ENCODE measurements at places on chromosomes 3 and 15. TPM values are rescaled to one million over a fixed set of nuclear protein-coding genes. Genes with fewer than 3 reads are reported as not detected.

Gene WNT7A
- total RNA-seq: 0.99 TPM

Gene RARB
- 117 TPM for total RNA-seq

Gene CPNE9
- not detected for total RNA-seq

DNA sequence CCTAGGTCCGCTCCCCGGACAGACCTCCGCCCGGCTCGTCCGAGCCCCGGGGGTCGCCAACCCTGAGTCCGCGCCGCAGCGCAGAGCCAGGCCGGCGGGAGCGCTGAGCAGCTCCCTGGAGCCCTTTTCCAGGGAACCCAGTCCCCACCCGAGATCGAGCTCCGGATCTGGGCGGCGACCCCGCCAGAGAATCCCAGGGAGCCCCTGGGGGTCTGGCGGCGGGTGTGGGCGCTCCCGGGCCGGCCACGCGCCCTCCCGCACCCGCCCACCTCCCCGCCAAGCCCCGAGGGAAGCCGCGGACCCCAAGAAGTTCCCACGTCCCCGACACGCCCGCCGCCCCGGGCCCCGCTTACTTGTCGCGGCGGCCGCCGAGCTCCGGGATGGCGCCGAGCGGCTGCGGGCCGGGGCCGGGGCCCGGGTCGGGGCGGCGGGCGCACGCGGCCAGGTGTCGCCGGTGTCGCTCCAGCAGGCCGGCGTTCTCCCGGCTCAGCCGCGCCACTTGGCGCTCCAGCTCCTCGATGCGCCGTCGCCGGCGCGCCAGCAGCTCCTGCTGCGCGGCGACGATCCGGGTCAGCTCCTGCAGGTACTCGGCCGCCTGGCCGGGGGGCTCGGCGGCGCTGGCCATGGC lies 137.7 kb downstream of the NUP210 start:
- H3K27ac ChIP-seq: no peak overlapping the region
- peaks cover 88% of the 10 kb centered on the region for H3K27me3 ChIP-seq
- peaks cover 9% of the 10 kb centered on the region for H3K36me3 ChIP-seq
- DNase-seq: no peak
- H3K4me3 ChIP-seq: no peak overlapping the region

DNA sequence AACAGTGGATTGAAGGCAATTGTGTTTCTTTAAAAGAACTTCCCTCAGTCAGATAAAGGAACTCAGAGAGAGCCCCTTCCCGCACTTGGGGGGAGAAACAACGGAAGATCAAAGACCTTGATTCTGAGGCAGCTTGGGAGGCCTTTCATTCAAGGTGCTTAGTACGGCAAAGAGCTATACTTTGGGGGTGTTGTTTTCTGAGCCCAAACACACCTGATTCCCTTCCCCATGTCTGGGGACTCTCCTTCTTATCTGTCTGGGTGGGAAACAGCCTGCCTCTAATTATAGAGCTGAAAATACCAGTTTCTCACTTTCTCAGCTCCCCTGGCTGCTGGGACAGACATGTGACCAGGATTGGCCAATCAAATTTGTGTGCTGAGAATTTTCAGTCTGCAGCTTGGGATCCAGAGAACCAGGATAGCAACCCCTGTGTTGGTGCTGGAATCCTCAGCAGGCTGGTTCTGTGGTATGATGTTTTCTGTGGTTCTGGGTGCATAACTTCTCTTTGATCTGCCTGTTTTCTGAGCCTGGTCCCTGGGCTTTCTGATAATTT lies 19.4 kb upstream of the IQCF6 start:
- DNase-seq: no peak
- H3K4me3 ChIP-seq: peak overlapping the region; percentile 26
- no peak overlapping the region for H3K27ac ChIP-seq
- H3K27me3 ChIP-seq: peaks cover 13% of the 10 kb centered on the region

- DNase-seq: no peak
- H3K27ac ChIP-seq: no peak overlapping the region
- no peaks in the 10 kb centered on the region for H3K4me1 ChIP-seq
- no peak overlapping the region for H3K4me3 ChIP-seq
- H3K27me3 ChIP-seq: no peaks in the 10 kb centered on the region
Measured at GRCh38 chr3:137335478-137335877, 377.7 kb downstream of the IL20RB start.

DNA sequence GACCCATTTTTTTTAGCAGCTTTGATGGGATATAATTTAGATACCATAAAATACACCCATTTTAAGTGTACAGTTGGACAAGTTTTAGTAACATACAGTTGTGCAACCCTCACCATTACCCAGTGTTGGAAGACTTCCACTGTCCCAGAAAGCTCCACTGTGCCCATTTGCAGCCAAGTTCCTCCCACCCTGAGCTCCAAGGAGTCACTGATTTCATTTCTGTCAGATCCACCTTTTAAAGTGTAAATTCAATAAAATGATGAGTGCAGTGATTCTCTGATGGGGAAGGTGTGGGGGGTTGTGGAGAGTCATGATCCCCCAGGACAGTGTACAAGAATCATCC lies 93.2 kb upstream of the IGF1R start:
- no peak overlapping the region for H3K27ac ChIP-seq
- no peaks in the 10 kb centered on the region for H3K36me3 ChIP-seq
- no peaks in the 10 kb centered on the region for H3K4me1 ChIP-seq
- peaks cover 31% of the 10 kb centered on the region for H3K27me3 ChIP-seq

DNA sequence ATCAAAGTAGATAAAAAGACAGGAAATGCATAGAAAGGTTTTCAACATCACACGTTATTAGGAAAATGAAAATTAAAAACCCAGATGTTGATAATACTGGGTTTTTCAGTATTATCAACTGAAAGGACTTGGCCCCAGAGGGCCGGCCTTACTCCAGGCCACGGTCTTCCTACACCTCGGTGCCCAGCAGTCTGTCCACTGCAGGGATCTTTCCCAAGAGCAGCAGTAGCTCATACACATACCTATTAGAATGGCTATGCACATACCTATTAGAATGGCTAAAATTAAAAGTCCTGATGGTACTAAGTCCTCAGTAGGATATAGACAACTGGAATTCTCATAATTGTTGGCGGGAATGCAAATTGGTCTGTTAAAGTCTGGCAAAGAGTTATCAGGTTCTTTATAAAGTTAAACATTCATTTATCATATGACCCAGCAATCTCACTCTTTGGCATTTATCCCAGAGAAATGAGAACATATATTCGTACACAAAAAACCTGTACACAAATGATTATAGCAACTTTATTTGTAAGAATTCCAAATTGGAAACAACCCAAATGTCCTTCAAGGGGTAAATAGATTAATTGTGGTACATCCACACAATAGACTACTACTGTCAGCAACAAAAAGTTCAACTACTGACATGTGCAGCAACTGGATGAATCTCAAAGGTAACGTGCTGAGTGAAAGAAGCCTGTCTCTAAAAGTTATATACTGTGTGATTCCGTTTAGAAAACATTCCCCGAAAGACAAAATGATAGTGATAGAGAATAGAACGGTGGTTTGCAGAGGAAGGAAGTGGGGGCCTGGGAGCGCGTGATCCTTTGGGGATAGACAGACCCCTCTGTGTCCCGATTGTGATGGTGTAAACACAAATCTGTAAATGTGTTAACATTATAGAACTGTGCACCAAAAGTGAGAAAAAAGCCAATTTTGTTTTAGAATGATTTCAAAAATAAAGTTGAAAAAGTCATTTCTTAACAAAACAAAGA lies 62.3 kb downstream of the MCTP2 start:
- peak overlapping the region; percentile 87 for H3K27ac ChIP-seq
- H3K4me3 ChIP-seq: no peak overlapping the region
- H3K36me3 ChIP-seq: peaks cover 12% of the 10 kb centered on the region
- no peaks in the 10 kb centered on the region for H3K27me3 ChIP-seq
- peaks cover 20% of the 10 kb centered on the region for H3K4me1 ChIP-seq

DNA sequence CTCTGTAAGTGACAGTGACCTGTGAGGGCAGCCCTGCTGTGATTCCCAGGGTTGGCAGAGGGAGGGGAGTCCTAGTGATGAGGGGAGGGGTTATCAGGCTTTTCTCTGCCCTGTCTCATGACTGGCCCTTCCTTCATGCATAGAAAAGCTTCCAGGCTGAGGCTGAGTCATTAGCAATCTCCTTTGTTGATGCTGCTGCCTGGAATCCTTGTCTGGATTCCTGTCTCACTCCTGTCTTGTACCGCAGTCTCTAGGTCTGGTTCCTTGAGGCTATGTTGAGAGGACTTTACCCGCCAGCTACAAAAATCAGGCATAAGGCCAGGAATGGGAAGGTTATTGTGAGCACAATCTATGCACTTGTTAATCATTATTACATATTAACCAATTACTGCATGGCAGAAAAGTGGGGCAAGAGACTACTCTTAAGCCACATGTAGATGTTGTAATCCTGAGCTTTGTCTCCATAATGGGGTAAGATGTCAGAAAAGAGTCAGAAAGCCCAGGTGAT lies 7.2 kb downstream of the KLHL6 start:
- H3K27me3 ChIP-seq: no peaks in the 10 kb centered on the region
- H3K4me3 ChIP-seq: no peak overlapping the region
- H3K36me3 ChIP-seq: no peaks in the 10 kb centered on the region
- no peaks in the 10 kb centered on the region for H3K4me1 ChIP-seq
- peak overlapping the region; percentile 34 for H3K27ac ChIP-seq

DNA sequence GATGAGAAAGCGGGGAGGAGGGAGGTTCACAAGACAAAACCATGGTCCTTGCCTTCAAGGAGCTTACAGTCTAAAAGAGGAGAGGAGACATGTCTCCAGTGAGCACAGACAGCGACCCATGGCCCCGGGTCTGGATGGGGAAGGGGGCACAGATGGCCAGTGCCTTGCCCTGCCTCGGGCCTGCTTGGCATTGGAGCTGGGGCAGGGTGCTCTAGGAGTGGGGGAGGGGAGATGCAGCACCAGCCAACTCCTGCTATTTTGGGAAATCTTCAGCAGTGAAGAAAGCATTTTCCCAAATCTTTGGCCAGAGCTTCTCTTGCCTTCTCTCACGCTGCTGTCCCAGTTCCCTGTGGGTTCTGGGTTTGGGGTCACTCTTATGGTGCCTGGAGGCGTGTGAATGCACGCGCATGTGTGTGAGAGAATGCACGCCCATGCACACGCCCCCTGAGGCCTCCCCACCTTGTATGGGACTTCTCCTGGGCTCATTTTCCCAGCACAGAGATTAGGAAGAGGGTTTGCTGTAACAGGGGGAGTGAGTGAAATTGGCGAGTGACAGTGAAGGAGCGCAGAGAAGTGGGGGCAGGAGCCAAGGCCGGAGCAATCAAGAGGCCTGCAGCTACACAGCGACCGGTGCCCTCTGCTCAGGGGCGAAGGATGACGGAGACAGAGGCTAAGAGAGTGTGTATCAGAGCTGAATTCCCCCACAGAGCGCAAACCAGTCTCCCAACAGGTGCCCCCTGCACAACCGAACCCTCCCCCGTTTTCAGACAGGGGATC lies 71.5 kb downstream of the SEMA5B start:
- no peak overlapping the region for H3K27ac ChIP-seq
- H3K4me1 ChIP-seq: peaks cover 20% of the 10 kb centered on the region
- no peak overlapping the region for H3K4me3 ChIP-seq
- DNase-seq: no peak
- peaks cover 4% of the 10 kb centered on the region for H3K27me3 ChIP-seq

GRCh38 chr3:157282261-157283191 lies 122.6 kb upstream of the CCNL1 start:
- no peak for DNase-seq
- H3K27ac ChIP-seq: peak overlapping the region; percentile 65
- peaks cover 26% of the 10 kb centered on the region for H3K4me1 ChIP-seq
- no peaks in the 10 kb centered on the region for H3K27me3 ChIP-seq
- H3K36me3 ChIP-seq: no peaks in the 10 kb centered on the region
- no peak overlapping the region for H3K4me3 ChIP-seq

DNA sequence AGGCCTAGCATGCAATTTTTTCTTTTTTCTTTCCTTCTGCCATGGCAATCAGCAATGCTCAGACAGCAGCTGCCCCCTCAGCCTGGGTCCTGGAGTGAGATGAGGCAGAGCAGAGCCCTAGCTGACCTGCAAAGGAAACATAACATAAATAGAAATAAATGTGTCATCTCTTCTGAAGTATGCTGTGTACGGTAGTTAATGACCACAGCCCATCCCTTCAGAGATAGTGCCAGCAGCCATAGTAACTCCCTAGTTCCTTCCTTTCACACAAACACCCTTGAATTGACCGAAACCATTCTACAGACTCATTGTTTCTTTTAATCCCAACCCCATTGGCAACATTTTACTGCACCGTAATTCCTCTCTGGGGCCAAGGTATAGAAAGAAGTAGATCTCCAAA lies 8.4 kb upstream of the CD47 start:
- no peak overlapping the region for H3K4me3 ChIP-seq
- H3K27me3 ChIP-seq: no peaks in the 10 kb centered on the region
- DNase-seq: no peak

DNA sequence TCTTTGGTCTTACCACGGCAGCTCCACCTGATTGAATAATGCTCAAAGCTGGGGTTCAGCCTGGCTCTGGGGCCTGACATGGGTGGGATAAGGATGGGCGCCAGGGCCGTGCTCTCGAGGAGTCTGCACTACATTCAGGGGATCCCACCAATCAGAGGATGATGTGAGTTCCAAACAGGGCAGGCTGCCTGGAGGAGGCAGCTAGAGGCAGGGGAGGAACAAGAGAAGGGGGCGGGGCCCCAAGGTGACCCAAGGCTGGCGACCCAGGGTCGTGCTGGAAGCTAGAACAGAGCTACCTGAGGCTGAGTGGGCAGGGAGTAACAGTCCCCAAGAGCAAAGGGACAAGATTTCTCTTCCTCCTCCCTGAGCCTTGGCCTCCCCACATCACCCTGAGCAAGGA lies 56.1 kb downstream of the PCSK6 start:
- DNase-seq: no peak
- peaks cover 37% of the 10 kb centered on the region for H3K27me3 ChIP-seq
- no peaks in the 10 kb centered on the region for H3K4me1 ChIP-seq
- H3K27ac ChIP-seq: no peak overlapping the region

DNA sequence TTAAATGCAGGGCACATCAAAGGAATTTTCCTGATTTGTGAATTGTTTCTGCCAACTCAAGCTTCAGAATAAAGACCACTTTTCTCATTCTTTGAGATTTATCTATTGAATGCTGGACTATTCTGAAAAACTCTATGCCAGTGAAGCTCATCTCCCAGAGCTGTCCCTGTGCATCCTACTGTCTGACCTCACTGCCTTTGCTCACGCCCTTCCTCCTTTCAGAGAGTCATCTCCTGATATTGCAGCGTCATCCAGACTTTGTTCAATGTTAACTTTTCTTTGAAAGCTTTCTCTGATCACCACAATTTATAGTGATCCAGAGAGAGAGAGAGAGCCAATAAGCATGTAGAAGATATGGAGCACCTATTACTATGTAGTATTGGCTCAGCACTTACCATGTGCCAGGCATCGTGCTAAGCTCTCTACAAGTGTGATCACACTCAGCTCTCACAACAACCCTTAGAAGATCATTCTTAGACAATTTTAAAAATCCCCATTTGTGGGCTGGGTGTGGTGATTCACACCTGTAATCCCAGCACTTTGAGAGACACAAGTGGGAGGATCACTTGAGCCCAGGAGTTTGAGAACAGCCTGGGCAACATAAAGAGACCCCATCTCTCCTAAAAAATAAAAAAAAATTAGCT lies 30.2 kb upstream of the TLE3 start:
- H3K27ac ChIP-seq: no peak overlapping the region
- no peak overlapping the region for H3K4me3 ChIP-seq
- no peaks in the 10 kb centered on the region for H3K36me3 ChIP-seq
- no peak for DNase-seq

- no peaks in the 10 kb centered on the region for H3K36me3 ChIP-seq
- H3K27me3 ChIP-seq: no peaks in the 10 kb centered on the region
- no peak overlapping the region for H3K4me3 ChIP-seq
- no peak for DNase-seq
- peak overlapping the region; percentile 89 for H3K27ac ChIP-seq
- H3K4me1 ChIP-seq: peaks cover 36% of the 10 kb centered on the region
Measured at GRCh38 chr3:31275038-31275572, 257.6 kb upstream of the STT3B start.

GRCh38 chr15:65962187-65962586 lies 92.9 kb downstream of the RAB11A start:
- H3K27ac ChIP-seq: no peak overlapping the region
- H3K4me3 ChIP-seq: no peak overlapping the region
- H3K36me3 ChIP-seq: no peaks in the 10 kb centered on the region
- DNase-seq: no peak
- peaks cover 42% of the 10 kb centered on the region for H3K27me3 ChIP-seq
- peaks cover 7% of the 10 kb centered on the region for H3K4me1 ChIP-seq

Measured in mesothelial cell of epicardium (in vitro differentiated cells).